ENCODE measurements at places on chromosomes 3 and 15.

- no peak for DNase-seq
These were observed 137.1 kb downstream of the SPATA16 start for GRCh38 chr3:173003956-173004355.

DNA sequence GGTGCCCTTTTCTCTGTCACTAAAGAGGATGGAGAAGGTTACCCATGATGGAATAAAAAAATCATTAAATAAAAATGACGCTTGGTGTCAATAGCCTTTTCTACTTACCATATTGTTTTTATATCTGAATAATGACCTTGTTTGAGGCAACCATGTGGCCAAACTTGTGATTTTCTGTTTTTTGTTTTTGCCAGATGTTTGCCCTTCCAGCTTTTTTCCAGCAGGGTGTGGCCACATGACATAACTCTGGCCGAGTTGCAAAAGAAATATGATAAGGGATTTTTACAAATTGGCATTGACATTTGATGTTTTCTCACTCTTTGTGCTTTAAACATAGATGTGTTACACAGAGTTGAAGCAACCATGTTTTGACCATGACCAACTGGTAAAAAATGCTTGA is 39.7 kb upstream of the EPHA3 start:
- DNase-seq, result no peak

DNA sequence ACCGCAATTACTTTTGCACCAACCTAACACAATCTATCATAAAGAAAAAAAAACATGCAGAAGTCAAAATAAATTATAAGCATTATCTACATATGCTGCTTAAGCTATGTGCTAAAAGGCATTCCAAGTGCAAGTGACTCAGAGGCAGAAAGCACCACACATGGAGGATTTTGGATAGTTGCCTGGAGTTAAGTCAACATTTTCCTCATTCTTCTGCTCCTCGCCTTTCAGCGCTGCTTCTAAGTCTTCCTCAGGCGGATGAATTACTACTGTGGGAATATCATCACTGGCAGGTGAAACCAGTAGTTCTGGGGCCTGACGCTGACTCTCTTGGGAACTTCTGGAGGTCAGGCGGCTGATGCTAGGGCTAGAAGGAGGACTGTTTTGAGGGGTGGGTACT is 53.1 kb downstream of the SLC4A7 start:
- peak; percentile 96 for DNase-seq

- no peak for DNase-seq
These were observed 176.3 kb downstream of the STT3B start for GRCh38 chr3:31709005-31709404.

GRCh38 chr15:63600001-63600615 is 2.9 kb downstream of the FBXL22 start:
- DNase-seq, result peak; percentile 16

GRCh38 chr15:86915811-86916331 is 836.2 kb downstream of the AGBL1 start:
- DNase-seq, result peak; percentile 52

DNA sequence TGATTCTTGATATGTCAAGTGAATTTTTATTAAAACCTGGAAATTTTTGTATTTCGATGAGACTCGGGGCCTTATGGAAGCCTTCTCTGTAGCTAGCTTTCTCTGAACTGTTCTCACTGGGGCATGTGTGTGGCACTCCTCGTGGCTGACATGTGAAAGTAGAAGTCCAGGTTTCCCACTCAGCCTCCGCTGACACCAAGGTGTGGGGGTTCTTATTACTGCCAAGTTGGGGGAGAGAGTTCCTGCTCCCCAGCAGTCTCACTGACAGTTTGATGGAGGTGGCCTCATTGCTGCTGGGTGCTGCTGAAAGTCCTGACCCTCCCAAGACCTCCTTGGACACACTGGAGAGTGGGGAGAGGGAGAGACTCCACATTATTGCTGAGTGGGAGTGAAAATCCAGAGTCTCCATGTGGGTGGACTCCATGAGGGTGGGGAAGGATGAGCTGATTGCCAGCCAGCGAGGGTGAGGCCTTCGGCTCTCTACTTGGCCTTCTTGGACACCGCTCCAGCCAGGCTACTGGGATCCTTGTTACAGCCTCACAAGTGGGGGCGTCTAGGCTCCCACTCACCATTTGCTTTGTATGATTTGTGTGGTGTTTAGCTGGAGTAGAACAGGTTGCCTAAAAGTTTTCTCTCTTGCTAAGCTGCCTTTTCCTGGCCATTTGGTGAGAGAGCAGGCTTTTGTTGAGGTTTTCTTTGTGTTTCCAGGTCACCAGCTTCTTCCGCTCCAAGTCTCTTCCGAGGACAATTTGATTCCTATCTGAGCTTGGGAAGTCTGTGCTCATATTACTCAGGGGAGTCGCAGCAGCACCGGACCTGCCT is 64.1 kb downstream of the LSM3 start:
- DNase-seq, result no peak

DNA sequence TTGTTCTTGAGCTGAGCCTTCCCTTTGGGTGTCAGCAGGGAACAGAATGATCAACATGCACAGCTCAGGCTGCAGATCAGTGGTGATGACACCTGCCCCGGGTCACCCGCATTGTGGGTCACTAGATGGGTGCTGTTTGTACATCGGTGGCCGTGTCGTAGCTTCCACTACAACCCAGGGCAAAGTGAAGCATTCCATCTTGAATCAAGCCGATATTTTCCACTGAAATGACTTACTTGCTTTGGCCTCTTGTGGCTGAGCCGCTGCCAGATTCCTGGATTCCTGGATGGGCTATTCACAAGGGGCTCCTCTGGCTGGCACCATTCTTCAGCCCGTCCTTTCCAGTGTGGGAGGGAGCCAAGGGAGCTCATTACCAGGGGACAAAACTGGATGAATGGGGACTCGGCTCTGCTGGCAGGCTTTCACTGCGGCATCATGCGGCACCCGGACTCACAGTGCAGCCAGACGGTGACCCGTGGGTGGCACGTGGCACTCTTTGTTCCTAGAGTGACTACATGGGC is 65.6 kb downstream of the SLCO3A1 start:
- DNase-seq, result no peak

DNA sequence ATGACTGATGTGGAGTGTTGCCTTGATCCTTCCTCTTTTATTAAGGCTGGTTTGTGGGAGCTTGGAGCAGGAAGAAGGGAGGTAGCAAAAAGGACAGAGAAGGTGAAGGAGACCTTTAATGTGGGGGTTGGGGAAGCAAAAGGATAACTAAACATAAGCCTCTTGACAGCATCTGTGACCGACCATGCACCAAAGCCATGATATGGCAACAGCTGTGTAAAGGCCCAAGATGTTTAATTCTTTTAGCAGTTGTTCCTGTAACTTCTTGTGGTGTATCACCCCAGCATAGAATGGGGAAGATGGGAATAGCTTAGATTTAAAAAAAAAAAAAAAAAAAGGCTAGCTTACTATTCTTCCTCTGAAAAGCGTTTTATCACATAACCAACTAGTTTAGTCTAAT is 194.7 kb downstream of the KLHL25 start:
- DNase-seq, result no peak

GRCh38 chr3:176969506-176969905 is 227.8 kb downstream of the TBL1XR1 start:
- DNase-seq, result no peak

GRCh38 chr15:86077070-86077469 is 2.6 kb upstream of the AGBL1 start:
- no peak for DNase-seq

DNA sequence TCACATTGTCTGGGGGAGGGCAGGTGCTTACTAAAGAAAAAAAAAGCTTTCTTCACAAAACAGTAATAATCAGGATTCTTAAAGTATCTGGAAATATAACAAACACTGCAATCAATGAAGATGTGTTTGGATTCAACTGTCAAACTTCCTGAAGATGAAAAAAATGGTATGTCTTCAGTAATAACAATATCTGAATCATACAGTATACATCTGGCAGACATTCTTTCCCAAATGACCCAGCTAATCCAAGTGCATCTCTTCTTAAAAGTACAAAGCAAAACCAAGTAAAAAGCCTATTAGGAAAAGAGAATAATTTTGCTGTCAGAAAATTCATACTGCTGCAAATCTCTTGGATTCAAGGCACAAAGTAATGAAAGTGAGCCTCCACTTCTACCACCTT is 145.0 kb upstream of the MCTP2 start:
- peak; percentile 65 for DNase-seq

DNA sequence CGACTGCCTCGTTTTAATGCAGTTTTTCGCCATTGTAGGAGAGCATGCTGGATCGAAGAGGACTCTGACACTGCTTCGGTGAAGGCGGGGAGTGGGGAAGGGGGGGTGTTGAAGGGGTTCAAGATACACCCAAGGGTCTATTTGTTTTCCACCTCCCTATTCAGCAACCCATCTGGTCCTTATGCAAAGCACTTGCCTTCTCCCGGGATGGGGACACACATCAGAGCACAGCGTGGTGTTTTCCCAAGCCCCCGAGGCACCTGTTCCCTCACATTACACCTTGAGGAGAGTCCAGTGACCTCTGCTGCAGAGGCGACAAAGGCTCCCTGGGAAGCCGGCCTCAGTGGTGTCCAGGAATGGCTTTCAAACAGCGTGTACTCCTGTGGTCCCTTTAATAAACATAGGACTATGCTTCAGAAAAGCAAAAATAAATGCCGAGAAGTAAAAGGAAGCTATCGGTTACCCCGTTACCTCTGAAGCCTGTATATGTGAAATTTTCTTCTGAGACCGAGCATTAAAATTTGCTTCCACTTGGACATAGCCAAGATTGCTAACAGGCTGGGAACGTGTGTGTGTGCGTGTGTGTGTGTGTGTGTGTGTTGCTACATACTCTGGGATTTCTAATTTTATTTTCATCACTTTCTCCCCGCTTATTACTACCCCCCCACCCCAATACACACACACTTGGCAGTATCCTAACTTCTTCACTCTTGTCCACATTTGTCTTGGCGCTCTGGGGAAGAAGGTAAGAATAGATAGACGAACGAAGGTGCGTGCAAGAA is 53.2 kb downstream of the CCDC54 start:
- DNase-seq, result peak; percentile 33

DNA sequence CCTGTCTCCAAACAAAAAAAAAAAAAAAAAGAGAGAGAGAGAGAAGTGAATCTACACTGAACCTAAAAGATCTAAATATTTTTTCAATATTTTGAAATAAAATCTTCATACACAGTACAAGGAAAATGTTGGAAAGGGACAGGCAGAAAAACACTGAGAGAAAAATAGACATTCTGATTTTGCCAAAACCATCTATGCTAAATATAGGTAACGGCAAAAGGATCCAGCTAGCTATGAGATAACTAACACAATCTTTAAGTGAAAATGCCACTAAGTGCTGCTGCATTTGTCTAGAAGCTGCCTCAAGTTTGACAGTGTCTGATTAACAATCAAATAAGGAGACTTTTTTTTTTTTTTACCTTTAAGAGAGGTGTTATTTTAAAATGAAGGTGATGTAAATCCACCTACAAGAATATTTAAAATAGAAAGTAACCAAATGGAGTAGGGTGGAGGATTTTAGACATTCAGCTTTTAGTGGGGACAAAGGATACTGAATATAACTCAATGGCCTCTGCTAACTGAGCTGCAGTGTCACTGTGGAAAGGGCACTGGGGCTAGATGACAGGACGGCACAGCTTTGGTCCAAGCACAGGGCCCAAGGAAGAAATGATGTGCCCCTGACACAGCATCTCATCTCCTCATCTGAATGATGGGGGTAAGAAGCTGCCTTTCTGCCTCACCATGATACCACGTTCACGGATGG is 62.4 kb downstream of the HACD2 start:
- DNase-seq, result no peak

- no peak for DNase-seq
These were observed 2.4 kb upstream of the RASSF1 start for GRCh38 chr3:50342813-50343633.

GRCh38 chr3:150146991-150147761 is 176.5 kb upstream of the PFN2 start:
- peak; percentile 80 for DNase-seq

- DNase-seq, result no peak
These were observed 3.0 kb downstream of the ITIH4 start for GRCh38 chr3:52827441-52827840.

- no peak for DNase-seq
These were observed 650.9 kb upstream of the SEMA6D start for GRCh38 chr15:47066392-47066791.

- DNase-seq, result no peak
These were observed 30.4 kb upstream of the COLQ start for GRCh38 chr3:15551902-15552301.

DNA sequence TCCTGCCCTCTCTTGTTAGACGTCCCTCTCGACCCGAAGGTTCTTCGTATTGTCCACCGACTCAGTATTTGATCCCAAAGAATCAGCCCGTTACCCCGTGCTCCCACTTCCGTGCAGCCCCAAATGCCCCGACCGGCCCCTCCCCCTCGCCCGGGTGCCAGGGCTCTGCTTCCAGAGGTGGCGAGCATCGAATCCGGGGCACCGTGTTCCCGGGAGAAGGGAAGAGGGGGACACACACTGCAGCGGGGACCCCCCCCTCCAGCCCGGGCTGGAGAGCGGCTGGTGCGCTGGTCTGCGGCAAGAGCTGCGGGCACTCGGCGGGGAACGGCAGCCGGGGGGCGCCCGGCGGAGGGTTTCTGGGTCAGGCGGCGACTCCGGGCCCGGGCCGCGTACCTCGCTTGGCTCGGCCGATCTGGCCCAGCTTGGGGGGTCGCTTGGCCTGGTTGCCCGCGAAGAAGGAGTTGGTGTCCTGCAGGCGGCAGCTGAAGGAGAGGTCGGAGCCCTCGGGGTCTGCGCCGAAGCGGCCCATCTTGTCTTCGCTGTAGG is 556 bp downstream of the CAMK2N2 start:
- no peak for DNase-seq

DNA sequence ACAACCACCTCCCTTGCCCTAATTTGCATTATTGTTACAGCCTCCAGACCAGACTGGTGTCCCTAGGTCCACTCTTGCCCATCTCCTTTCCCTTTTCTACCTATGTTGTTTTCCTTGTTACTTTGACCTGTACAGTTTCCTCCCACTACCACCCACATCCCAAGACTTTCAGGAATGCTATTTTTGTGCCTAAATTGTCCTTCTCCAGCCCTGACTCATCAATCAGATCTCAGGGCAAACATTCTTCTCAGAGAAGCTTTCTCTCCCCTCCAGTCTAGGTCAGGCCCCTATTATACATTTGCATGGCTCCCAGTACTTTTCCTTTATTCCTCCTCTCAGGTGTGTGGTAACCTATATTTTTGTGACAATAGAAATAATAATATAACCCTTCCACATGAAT is 241.5 kb downstream of the IGSF11 start:
- no peak for DNase-seq

- peak; percentile 19 for DNase-seq
These were observed 235.1 kb upstream of the GAP43 start for GRCh38 chr3:115388166-115388565.
